ENCODE measurements at places on chromosomes 4 and X. TPM values are rescaled to one million over a fixed set of nuclear protein-coding genes. Genes with fewer than 3 reads are reported as not detected.

DNA sequence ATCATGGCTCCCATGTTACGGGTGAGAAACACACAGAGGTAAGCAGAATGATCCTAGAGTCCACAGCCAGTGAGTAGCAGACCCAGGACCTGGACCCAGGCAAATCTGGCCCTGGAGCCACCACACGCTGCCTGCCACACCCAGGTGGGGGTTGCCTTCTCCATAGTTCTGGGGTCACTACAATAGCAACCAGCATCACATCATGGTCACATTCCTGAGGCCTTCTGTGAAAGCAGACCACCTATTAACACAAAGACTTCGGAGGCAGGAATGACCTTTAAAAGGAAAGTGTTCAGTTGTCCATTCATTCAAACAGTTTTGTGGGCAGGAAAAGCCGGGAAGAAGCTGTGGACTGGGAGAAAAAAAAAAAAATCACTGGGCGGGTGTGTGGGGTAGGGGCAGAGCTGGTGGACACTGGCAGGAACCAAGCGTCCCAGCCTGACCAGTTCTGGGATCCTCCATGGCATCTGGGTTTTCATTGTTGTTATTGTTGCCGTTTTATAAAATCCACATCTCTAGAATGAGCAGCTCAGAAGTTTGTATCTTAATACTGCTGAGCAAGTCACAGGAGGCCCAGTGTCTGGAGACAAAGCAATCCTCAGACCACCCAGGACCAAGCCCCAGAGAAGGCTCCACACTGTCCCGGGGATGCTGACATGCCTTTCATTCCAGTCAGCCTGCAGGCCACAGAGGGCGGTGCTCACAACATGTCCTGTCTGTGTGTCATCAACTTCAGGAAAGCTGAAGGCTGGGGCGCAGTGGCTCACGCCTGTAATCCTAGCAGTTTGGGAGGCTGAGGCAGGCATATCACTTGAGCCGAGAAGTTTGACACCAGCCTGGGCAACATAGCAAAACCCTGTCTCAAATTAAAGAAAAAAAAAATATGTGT is 67.0 kb downstream of the SEL1L3 start:
- no peak for DNase-seq

Gene PPARGC1A
- total RNA-seq, result 76.0 TPM

Gene VGLL1
- total RNA-seq, result not detected

DNA sequence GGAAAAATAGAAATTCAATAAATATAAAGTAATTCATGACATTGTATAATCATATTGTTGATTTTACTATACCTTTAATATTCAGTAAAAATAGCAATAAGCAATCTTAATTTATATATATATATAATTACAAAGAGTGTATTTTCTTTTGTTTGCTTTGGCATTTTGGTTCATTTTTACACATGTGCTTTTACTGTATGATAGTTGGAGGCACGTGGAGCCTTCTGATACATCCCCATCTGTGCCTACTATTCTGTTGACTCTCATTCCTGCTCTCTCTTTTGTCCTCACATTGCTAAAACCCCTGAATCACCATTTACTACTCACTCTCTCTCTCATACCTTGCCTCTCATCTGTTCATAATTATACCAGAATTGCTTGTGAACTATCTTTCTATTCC is 106.4 kb upstream of the NDST4 start:
- DNase-seq, result no peak

DNA sequence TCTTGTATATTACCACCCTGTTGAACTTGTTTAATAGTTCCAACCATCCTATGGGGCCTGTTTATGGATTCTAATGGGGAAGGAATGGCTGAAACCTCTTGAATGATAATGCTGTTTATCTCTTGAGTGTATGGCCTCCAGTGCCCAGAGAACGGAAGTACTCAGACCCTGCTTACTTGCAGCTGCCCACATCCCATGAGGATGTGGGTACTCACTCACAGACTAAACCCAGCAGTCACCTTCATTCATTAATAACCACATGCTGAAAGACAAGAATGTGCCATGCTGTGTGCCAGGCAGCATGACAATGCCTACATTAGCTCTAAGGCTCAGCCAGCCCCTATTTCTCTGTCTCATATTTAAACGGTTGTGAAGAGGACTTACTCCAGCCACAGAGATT is 5.9 kb upstream of the ARMCX5 start:
- DNase-seq, result no peak

DNA sequence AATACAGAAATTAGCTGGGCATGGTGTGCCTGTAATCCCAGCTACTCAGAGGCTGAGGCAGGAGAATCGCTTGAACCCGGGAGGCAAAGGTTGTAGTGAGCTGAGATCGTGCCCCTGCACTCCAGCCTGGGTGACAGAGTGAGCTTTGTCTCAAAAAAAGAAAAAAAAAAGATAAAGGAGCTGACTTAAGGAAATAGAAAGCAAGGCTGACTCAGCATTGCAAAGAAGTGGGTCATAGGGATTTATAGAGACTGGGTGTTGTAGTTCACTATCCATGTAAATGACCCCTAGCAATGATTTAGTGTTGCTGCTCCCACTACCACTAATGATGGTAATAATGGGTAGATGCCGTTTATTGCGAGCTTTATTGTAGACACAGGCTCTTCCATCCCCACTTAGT is 47.6 kb downstream of the ADD1 start:
- no peak for DNase-seq

GRCh38 chrX:110755611-110756010 is 40.0 kb downstream of the CHRDL1 start:
- DNase-seq, result no peak

DNA sequence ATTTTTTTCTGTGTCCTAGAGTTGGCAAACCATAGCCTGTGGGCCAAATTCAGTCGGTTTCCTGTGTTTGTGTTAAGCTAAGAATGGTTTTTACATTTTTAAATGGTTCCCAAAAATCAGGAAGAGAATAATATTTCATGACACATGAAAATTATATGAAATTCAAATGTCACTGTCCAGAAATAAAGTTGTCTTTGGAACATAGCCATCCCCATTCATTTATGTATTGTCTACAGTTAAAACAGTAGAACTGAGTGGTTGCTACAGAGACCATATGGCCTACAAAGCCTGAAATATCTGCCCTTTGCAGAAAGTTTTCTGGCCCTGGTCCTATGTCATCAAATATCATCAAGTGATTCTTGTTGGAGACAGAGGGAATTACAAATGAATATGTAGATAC is 15.5 kb downstream of the FRMPD4 start:
- DNase-seq, result no peak

- no peak for DNase-seq
Measured at GRCh38 chr4:165700855-165701254, 172.2 kb upstream of the TLL1 start.

DNA sequence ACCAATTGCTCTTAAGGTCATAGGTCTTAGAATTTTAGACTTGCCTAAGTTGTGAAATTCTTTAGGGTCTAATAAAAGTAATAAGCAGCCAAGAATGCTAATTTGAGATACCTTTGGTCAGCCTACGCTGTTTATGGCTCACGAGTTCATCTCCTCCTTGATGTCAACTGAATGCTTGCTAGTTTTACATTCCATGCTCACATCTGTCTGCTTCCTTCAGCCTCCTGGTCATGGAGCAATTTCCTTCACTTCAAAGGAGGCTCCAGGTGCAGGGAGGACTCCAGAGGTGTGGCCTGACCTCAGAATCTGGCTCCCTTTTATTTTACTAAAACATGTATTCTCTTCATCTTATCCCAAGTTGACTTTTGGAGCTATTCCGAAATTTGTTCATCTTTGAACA is 23.3 kb upstream of the LNX1 start:
- no peak for DNase-seq

Gene CENPVL2
- total RNA-seq, result not detected

DNA sequence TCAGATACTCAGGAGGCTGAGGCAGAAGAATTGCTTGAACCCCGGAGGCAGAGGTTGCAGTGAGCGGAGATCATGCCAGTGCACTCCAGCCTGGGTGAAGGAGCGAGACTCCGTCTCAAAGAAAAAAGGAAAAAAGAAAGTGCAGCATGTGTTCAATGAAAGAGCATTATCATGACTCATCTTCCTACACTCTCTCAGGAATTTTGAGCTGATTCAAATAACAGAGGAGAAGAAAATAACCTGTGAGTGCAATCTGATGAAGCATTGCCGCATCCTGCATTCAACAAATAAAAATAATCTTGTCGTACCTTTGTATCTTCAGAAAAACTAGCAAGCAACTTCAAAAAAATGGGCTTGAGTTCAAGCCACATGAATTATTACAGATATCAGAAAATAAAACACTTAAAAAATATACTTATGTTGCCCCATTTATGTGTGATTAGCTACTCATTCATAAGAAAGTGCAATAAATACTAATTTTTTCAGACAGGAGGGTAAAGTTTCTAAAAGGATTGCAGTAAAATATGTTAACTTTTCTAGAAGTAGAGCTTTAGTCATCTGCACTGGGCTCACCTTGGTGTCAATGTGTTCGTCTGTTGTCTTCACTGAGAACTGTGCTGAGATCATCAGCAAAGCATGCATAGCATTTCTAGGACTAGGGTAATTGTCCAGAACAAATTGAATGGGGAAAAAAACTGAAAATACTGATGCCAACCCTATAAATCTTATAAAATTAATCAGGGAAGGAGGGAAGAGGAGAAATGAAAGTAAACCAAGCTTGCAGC is 90.4 kb upstream of the VCX3B start:
- no peak for DNase-seq

DNA sequence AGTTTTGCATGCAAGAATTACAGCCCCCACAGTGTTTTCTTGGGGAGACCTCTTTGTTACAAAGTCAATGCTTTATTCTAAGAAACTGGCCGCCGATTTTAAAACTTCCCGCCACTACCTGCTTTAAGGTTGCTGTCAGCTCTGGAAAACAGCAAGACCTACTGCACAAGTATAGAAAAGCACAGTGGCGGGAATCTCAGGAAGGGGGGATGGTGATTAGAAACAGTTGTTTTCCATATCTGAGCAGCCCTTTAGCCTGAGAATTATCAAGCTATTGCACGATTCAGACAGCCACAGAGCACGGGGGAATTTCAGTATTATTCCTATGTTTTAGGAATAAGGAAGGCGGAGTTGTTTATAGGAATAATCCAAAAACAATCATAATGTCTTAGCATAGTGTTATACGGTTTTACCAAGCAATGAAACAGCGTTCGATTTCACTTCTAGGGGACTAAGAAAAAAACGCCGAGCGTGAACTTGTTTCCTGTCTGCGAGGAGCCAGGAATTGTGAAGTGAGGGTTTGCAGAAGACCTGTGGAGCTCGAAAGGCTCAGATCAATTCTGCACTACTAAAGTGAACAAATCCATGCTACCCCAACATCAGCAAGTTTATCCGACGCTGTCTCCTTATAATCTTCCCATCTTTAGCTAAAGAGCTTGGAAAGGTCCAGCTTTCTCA is 81.3 kb downstream of the HMGN5 start:
- DNase-seq, result no peak

Gene C4orf51
- not detected for total RNA-seq

GRCh38 chr4:63607169-63607872 is 801.9 kb downstream of the TECRL start:
- DNase-seq, result no peak

Gene PPP4R3C
- total RNA-seq, result not detected

- no peak for DNase-seq
Measured at GRCh38 chrX:1902901-1903235, 288.0 kb downstream of the ASMT start.

Data from left colon (tissue), 2 donors.